ENCODE measurements at places on chromosomes 6 and 20. TPM values are rescaled to one million over a fixed set of nuclear protein-coding genes. Genes with fewer than 3 reads are reported as not detected.

CFAP61 gene
- total RNA-seq = 0.79 TPM

GSTA2 gene
- not detected for total RNA-seq

OPN5 gene
- total RNA-seq = not detected

SIRPB2 gene
- total RNA-seq = not detected

HLA-DMA gene
- 3.1 TPM for total RNA-seq

SOX12 gene
- total RNA-seq = 17.6 TPM

SLC26A8 gene
- not detected for total RNA-seq

REM1 gene
- not detected for total RNA-seq

DCDC2 gene
- total RNA-seq = not detected

XKR7 gene
- total RNA-seq = under 0.01 TPM

RIMS4 gene
- total RNA-seq = under 0.01 TPM

DOP1A gene
- 29.7 TPM for total RNA-seq

BPIFA1 gene
- not detected for total RNA-seq

IP6K3 gene
- total RNA-seq = 2.4 TPM

SASH1 gene
- 29.5 TPM for total RNA-seq

PLA2G7 gene
- 7.5 TPM for total RNA-seq

HCK gene
- not detected for total RNA-seq

MOXD1 gene
- total RNA-seq = 71.0 TPM

HCRTR2 gene
- 0.39 TPM for total RNA-seq

NFS1 gene
- 25.5 TPM for total RNA-seq

KHDRBS2 gene
- total RNA-seq = not detected

CLDN20 gene
- not detected for total RNA-seq

ZKSCAN8 gene
- total RNA-seq = 18.8 TPM

HLA-DRB5 gene
- not detected for total RNA-seq

BTN1A1 gene
- total RNA-seq = not detected

AKIRIN2 gene
- total RNA-seq = 15.6 TPM

TBXT gene
- total RNA-seq = not detected

VSX1 gene
- total RNA-seq = not detected

TOMM34 gene
- 24.8 TPM for total RNA-seq

DEFB127 gene
- total RNA-seq = not detected

HLA-B gene
- 11.6 TPM for total RNA-seq

CD109 gene
- total RNA-seq = 181 TPM

PRR18 gene
- total RNA-seq = not detected

MPC1 gene
- total RNA-seq = 58.7 TPM

SLC17A5 gene
- total RNA-seq = 14.9 TPM

ACSS1 gene
- total RNA-seq = 4.7 TPM

CCR6 gene
- not detected for total RNA-seq

PI16 gene
- total RNA-seq = not detected

BMP7 gene
- total RNA-seq = not detected

CSNK2B gene
- 185 TPM for total RNA-seq

LY6G6C gene
- 0.39 TPM for total RNA-seq

BMP6 gene
- 2.1 TPM for total RNA-seq

POU5F1 gene
- not detected for total RNA-seq

TSPYL4 gene
- 27.7 TPM for total RNA-seq

ARMH2 gene
- not detected for total RNA-seq
